ENCODE measurements at places on chromosomes 11 and 22.

- DNase-seq, result no peak
Measured at GRCh38 chr22:30239488-30240405, 6.8 kb downstream of the LIF start.

GRCh38 chr11:8603696-8604077 lies 9.7 kb upstream of the STK33 start:
- DNase-seq, result no peak

GRCh38 chr22:49208004-49208402 lies 619.7 kb downstream of the BRD1 start:
- no peak for DNase-seq

GRCh38 chr22:43529934-43530333 lies 118.1 kb downstream of the MPPED1 start:
- no peak for DNase-seq

DNA sequence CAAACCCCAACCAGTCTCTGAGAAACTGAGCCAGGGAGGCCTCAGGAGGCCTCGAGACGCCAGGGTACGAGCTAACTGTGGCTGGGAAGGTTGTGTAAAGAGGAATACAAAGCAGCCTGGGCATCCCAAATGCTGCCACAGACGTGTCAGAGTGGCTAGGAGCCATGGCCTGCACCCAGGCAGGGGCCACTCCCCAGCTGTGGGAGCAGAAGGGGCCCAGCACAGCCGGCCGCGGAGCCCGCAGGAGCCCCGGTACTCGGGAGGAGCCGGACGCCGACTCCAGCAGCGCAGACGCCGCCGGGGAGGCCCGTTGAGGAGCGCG lies 349.8 kb upstream of the B3GAT1 start:
- no peak for DNase-seq

GRCh38 chr11:67045314-67045713 lies 11.3 kb upstream of the RHOD start:
- no peak for DNase-seq

GRCh38 chr11:76209973-76210930 lies 4.0 kb upstream of the WNT11 start:
- peak; percentile 94 for DNase-seq
